ENCODE measurements at places on chromosomes 5 and 9.

DNA sequence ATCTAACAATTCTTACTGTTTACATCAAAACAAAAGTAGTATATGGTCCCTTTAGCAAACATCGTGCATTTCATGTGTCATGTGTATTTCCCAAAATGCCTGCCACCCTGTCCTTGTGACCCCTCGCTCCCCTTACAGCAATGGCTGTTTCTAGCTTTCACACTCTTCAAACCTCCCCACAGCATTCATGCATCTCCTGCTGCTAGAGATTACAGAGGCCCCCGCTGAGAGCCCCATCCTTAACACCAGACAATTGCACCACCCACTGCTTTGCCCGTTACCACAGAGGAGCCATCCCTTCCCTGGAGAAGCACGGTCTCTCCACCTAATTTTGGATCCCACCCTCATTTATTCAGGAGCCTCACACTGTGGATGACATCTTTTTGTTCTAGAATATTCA is 149.7 kb upstream of the IRX4 start:
- DNase-seq, result no peak

DNA sequence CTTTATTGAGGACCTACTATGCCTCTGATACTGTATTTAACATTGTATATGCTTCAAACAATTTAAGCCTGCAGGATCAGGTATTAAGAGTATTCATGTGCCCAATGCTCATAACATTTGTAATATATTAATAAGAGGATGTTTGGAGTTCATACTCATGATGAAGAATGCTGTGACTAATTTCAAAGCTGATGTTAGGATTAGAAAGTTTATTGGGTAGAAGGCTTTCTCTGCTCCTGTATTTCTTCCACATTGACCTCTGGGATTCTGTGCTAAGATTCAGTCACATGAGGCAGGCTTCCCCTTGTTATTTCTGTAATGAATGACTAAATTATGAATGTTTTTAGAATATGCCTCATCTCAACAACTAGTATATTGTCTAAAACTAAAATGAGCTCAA is 456.4 kb downstream of the NFIB start:
- DNase-seq, result no peak

- DNase-seq, result no peak
Measured at GRCh38 chr9:93907551-93908199, 47.5 kb downstream of the BARX1 start.

GRCh38 chr5:38360323-38361061 is 102.1 kb downstream of the EGFLAM start:
- no peak for DNase-seq

DNA sequence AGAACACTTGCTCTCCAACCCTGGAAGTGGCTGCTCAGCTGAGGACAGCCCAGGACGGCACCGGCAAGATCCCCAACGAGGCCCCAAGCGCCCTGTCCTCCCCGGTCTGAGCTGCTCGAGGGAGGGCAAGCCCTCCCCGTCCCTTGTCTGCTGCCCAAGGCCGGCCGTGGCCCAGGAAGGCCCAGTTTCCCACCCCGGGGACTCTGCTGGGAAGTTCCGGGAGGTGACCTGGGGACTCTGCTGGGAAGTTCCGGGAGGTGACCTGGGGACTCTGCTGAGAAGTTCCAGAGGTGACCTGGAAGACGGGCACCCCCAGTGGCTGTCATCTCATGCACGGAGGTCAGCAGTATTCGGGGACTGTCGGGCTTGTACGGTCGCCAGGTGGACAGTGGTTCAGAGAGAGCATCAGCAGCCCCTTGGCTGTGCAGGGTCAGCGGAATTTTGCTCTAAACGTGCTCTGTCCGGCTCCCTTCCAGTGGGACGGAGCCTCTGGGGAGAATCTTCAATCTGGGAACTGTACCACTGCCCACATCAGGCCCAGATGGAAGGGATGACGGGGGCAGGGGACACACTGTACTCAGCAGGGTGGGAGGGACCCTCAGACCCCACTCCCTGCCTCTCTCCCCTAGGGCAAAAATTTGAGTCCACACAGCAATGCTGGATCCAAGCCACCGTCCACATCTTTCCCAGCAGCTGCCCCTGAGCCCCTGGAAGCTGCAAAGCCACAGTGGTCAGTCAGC is 7.2 kb downstream of the NACC2 start:
- DNase-seq, result no peak

DNA sequence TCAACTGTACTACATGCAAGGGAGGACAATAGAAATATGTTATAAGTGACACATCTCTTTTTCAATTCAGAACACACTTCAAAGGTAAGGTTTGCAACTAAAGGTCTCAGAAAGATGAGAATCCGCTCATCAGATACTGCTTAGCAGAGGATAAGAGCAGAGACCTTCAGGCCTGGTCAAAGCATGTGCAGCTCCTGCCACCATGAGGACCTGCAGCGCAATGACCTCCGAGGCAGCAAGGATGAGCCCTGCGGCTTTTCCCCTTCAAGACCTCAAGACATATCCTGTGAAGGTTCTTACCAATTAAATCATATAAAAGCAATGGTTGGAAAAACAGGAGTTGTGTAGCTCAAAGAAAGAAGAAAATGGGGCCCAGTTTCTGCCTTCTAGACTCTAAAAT is 135.8 kb downstream of the TRIM36 start:
- no peak for DNase-seq

GRCh38 chr5:137695651-137696428 is 40.0 kb downstream of the KLHL3 start:
- DNase-seq, result no peak
